Osteoblast (primary cell): ENCODE measurements at places on chromosomes 6 and 20. TPM values are rescaled to one million over a fixed set of nuclear protein-coding genes. Genes with fewer than 3 reads are reported as not detected.

DNA sequence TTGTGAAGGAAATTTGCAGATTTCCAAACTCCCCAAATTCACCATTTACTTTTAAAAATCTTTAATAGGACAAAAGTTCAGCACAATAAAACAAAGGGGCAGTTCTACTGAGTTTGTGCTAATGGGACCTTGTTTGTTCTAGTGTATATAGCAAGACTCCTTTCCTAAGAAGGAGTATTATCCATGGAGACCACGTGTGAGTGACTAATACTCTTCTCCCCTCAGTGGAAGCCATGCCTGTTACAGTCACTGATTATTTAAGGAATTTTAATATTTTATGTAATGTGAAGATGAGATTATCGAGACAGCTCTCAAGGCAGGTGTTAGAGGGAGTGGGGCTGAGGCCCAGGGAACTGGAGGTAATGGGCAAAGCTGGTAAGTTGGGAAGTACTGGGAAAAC lies 16.4 kb upstream of the QKI start:
- no peak for DNase-seq

Gene KIF16B
- total RNA-seq, result 9.0 and 12.1 TPM in 2 replicates

DNA sequence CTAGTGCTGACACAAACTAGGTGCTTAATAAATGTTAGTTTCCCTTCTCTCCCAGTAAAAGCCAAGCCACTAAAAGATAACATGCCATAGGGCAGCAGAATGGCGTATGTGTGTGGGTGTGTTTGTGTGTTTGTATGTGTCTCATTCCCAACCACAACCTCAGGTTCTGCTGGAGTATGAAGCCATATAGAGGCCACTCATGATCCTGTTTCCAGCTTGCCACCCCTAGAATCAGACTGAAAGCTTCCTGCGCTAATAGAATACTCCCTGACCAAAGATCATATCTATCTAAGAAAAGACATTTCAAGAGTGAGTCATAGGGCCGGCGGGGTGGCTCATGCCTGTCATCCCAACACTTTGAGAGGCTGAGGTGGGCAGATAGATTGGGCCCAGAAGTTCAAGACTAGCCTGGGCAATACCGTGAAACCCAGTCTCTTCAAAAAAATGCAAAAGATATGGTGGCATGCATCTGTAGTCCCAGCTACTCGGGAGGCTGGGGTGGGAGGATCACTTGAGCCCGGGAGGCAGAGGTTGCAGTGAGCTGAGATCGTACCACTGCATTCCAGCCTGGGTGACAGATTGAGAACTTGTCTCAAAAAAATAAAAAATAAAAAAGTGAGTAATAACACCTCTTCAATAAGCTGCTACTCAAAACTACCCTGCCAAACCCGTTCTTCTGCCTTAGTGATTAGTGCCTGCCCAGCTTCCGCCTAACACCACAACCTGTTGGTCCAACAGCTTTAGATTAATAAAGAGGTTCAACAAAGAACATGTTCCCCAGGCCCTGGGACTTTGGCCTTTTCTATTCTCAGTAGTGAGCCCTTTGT lies 11.8 kb upstream of the SNRPC start:
- no peak for DNase-seq

GRCh38 chr20:58850693-58851174 lies at the start of gene GNAS-AS1:
TSS of gene GNAS-AS1 (minus strand) at chr20:58850902.
- peak; percentile 99 for DNase-seq

- no peak for DNase-seq
These were observed 84.8 kb downstream of the TRERF1 start for GRCh38 chr6:42366999-42367352.

- DNase-seq, result no peak
These were observed 104.1 kb upstream of the BMP5 start for GRCh38 chr6:55979526-55979925.

- no peak for DNase-seq
These were observed 56.6 kb upstream of the NKX2-2 start for GRCh38 chr20:21570285-21570992.

GRCh38 chr6:42260972-42261371 lies 43.3 kb upstream of the MRPS10 start:
- DNase-seq, result peak; percentile 91

Gene LPIN3
- total RNA-seq, result 9.0 and 10.3 TPM in 2 replicates

GRCh38 chr6:113875470-113875869 lies 18.3 kb downstream of the MARCKS start:
- no peak for DNase-seq

DNA sequence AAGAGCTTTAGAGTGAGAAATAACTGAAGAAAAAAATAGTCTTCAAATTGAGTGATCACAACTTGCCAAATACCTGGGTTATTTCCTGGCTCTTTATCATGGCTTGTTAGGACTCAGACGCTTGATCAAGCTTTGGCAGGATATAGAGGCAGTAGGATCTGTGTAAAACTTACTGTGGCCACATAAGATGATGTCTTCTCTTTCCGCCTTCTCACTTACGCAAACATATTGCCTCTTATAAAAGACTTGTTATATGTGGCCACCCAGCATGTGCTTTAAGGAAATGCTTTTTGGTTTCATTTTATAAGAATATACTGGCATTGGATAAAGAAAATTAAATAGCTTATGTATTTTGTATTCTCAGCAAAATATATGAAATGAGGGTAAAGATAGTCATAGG lies 101.8 kb upstream of the AKIRIN2 start:
- peak; percentile 35 for DNase-seq

Gene PXDC1
- total RNA-seq, result 144 and 161 TPM in 2 replicates

DNA sequence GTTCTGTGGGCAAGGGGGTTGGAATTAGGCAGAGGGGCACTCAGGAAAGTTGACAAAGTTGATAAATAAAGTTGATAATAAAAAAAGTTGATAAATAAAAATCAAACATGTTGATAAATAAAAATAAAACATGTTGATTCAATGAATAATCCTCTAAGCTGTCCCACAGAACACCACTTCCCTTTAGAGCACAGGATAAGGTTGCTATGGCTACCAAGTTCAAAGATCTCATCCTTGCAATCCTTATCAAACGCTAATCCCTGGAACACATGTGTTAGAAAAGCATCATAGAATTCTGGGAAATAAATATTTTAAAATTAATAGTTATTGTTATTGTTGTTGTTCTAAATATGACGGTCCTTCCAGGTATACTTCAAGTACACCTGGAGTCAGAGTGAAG lies 33.9 kb downstream of the MBOAT1 start:
- no peak for DNase-seq

- peak; percentile 79 for DNase-seq
These were observed 9.0 kb downstream of the EXOC2 start for GRCh38 chr6:683742-684440.

DNA sequence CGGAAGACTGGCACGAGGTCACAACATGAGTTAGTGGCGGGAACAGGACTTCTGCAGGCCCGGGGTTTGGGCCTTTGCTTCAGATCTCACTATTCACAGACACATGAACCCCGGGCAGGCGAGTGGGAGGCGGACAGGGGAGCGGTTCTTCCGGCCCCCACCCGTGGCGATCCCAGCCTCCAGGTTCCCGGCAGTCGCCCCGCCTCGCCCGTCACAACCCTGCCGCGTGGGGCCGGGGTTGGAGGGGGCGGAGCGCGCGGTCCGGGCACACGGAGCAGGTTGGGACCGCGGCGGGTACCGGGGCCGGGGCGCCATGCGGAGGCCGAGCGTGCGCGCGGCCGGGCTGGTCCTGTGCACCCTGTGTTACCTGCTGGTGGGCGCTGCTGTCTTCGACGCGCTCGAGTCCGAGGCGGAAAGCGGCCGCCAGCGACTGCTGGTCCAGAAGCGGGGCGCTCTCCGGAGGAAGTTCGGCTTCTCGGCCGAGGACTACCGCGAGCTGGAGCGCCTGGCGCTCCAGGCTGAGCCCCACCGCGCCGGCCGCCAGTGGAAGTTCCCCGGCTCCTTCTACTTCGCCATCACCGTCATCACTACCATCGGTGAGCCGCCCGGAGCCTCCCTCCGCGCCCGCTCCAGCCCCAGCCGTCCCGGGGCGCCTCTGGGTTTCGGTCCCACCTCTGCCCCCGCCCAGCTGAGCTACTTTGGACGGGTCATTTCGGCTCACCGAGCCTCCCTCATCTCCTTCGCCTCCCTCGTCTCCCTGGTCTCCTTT lies at the start of gene KCNK15:
Gene KCNK15 (plus strand): TSS at position 268 of the 769 bp plus-strand sequence. CDS start 46 bp downstream, at position 314.
- DNase-seq, result peak; percentile 93
